ENCODE measurements at places on chromosomes 1 and 21.

- DNase-seq: no peak
Observed at GRCh38 chr1:227888404-227889046, 59.2 kb downstream of the WNT9A start.

- DNase-seq: no peak
Observed at GRCh38 chr1:228171221-228171891, 5.8 kb downstream of the IBA57 start.

- DNase-seq: no peak
Observed at GRCh38 chr1:236100799-236101198, 35.9 kb upstream of the NID1 start.

GRCh38 chr1:27379564-27380122 lies 3.5 kb downstream of the CD164L2 start:
- DNase-seq: no peak

DNA sequence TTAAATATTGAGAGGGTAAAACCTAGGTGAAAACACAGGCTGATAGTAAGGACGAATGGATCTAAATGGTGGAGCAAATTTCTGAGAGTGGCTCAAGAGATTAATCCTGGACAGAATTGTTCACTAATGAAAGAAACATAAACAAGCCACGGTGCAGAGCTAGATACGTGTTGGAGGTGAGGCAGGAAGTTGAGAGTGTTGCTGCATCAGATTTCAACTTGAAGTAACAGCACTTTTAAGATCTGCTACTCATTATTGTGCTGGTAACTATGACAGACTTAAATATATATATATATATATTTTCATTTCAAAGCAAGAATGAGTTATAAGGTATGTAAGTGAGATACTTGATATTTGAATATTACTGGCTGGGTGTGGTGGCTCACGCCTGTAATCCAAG lies 64.9 kb downstream of the PTGS2 start:
- DNase-seq: no peak
